Endothelial cell (in vitro differentiated cells): ENCODE measurements at places on chromosomes 7 and 10. TPM values are rescaled to one million over a fixed set of nuclear protein-coding genes. Genes with fewer than 3 reads are reported as not detected.

HDAC9 gene
- 1.2 TPM for total RNA-seq

RAB19 gene
- 5.1 TPM for total RNA-seq

GBX1 gene
- total RNA-seq, result 13.8 TPM

DNA sequence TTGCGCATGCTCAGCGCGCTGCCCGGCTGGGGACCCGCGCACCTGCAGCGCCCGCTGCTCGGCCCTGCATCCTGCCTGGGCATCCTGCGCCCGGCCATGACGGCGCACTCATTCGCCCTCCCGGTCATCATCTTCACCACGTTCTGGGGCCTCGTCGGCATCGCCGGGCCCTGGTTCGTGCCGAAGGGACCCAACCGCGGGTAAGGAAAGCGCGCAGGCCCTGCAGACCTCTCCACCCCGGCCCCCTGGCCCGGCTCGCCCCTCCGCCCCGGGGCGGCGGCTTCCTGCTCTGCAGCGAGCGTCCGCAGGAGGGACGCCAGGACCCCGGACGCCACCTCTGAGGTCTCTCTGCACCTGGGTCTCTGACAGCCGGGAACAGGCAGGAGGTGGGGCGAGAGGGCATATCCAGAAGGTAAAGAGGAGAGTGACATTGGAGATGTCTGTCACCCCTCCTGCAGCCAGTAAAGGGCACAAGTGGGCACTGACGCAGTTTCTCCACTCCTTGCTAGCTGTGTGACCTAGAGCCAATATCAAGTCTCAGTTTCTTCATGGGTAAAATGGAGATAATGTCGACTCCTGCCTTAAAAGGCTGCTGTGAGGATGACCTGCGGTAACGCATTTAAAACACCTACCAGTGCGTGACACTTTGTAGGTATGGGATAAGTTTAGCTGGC is 338 bp downstream of the ATP6V0E2 start:
- H3K27ac ChIP-seq, result no peak overlapping the region
- peaks cover 14% of the 10 kb centered on the region for H3K36me3 ChIP-seq
- DNase-seq, result no peak

GRCh38 chr10:71159892-71160291 is 52.5 kb upstream of the UNC5B start:
- peaks cover 4% of the 10 kb centered on the region for H3K27me3 ChIP-seq
- H3K4me1 ChIP-seq, result no peaks in the 10 kb centered on the region
- H3K4me3 ChIP-seq, result no peak overlapping the region
- no peak for DNase-seq
- no peak overlapping the region for H3K27ac ChIP-seq

DNA sequence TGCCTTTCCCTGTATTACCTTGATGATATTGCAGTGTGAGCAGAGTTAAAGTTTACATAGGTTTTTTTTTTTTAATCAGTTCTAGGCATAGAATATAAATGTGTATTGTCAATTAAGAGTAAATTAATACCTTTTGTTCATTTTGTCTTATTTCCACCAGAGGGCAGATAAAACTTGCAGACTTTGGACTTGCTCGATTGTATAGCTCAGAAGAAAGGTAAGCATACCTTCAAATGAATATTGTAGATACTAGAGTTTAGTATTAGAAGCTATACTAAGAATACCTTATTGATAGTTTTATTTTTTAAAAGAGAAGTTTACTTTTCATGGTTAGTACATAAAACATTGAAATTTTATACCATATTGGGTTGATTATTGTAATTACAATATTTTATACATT is 86.8 kb downstream of the MPLKIP start:
- no peak for DNase-seq
- peaks cover 10% of the 10 kb centered on the region for H3K4me1 ChIP-seq
- peaks cover 2% of the 10 kb centered on the region for H3K27me3 ChIP-seq
- peaks cover 4% of the 10 kb centered on the region for H3K36me3 ChIP-seq
- no peak overlapping the region for H3K27ac ChIP-seq
- H3K4me3 ChIP-seq, result no peak overlapping the region

GRCh38 chr10:73650537-73651331 is 5.1 kb downstream of the SYNPO2L start:
- DNase-seq, result no peak
- peaks cover 42% of the 10 kb centered on the region for H3K4me1 ChIP-seq
- no peak overlapping the region for H3K27ac ChIP-seq
- H3K27me3 ChIP-seq, result peaks cover 13% of the 10 kb centered on the region
- peaks cover 4% of the 10 kb centered on the region for H3K36me3 ChIP-seq

GRCh38 chr7:151524331-151524730 is 4.6 kb upstream of the RHEB start:
- no peak overlapping the region for H3K27ac ChIP-seq
- H3K4me1 ChIP-seq, result no peaks in the 10 kb centered on the region
- H3K36me3 ChIP-seq, result no peaks in the 10 kb centered on the region

GRCh38 chr10:16520900-16521299 is 779 bp downstream of the C1QL3 start:
- H3K4me3 ChIP-seq, result no peak overlapping the region
- no peak overlapping the region for H3K27ac ChIP-seq
- H3K4me1 ChIP-seq, result peaks cover 7% of the 10 kb centered on the region
- peaks cover 13% of the 10 kb centered on the region for H3K27me3 ChIP-seq
- DNase-seq, result peak; percentile 54

DNA sequence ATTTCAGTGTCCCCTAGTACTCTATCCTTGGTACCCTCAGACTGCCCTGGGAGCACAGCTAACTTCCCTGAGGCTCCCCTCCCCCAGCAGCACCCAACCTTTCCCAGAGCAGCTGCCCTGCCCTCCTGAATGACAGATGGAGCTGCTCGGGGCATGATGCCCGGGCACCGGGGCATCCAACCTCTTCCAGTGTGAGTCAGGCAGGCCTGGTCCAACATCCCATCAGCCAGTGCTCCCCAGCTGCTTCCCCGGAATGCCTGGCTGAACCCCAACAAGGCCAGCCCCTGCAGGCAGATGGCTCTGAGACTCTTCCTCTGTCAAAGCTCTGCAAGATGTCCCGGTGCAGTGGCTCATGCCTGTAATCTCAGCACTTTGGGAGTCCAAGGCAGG is 11.9 kb upstream of the TSPAN15 start:
- no peak for DNase-seq
- H3K27me3 ChIP-seq, result peaks cover 13% of the 10 kb centered on the region
- peaks cover 8% of the 10 kb centered on the region for H3K36me3 ChIP-seq

DNA sequence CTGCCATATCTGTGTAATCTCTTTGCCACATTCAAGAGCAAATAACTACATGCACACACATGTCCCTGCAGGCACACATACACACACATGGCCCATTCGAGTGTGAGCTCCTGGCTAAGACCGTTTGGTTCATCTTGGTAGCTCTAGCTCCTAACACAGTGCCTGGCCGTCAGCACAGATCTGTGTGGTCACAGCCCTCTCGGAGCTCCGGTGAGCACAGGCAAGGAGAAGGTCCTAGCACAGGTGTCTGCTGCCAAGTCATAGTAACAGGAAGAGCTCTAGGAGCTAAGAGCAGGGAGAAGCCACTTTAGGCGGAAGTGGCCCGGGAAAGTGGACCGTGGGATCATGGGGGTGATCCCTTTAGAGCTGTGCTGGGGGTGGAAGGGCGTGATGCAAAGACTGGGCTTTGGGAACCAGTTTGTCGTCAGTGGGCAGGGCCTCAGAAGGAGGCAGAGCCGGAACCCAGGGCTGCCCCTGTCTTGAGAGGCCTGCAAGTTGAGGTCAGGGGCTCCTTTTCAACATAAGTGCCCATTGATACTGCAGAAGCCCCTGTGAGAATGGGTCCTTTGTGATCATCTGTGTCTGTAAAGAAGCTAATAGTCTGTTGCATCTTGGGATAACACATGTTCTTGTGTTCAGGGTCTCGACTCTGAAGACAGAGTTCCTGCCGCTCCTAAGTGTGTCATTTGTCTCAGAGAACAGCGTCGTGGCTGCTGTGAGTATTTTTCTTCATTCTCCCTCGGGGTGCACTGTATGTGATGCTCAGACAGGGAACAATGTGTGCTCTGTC is 16.6 kb upstream of the ARPC1B start:
- H3K36me3 ChIP-seq, result peaks cover 23% of the 10 kb centered on the region
- H3K4me1 ChIP-seq, result no peaks in the 10 kb centered on the region
- no peak for DNase-seq

- no peaks in the 10 kb centered on the region for H3K36me3 ChIP-seq
- DNase-seq, result no peak
- H3K27ac ChIP-seq, result no peak overlapping the region
- peaks cover 5% of the 10 kb centered on the region for H3K4me1 ChIP-seq
- no peak overlapping the region for H3K4me3 ChIP-seq
- H3K27me3 ChIP-seq, result no peaks in the 10 kb centered on the region
Observed at GRCh38 chr7:28488061-28488791, 75.9 kb downstream of the CREB5 start.
